ENCODE measurements at places on chromosomes 1 and 21.

- DNase-seq = no peak
Measured at GRCh38 chr1:231183639-231184590, 22.1 kb downstream of the TRIM67 start.

GRCh38 chr1:30041741-30042437 lies 681.5 kb downstream of the MATN1 start:
- DNase-seq = no peak

- DNase-seq = no peak
Measured at GRCh38 chr21:46084709-46085108, 13.2 kb upstream of the COL6A2 start.

GRCh38 chr1:221742555-221743415 lies 896 bp upstream of the DUSP10 start:
- peak; percentile 28 for DNase-seq

- DNase-seq = no peak
Measured at GRCh38 chr1:189149547-189150375, 1327.9 kb downstream of the BRINP3 start.
